ENCODE measurements at places on chromosomes 5 and 9.
A peak's percentile ranks its signal among the peaks of the same experiment; 100 is the strongest.

DNA sequence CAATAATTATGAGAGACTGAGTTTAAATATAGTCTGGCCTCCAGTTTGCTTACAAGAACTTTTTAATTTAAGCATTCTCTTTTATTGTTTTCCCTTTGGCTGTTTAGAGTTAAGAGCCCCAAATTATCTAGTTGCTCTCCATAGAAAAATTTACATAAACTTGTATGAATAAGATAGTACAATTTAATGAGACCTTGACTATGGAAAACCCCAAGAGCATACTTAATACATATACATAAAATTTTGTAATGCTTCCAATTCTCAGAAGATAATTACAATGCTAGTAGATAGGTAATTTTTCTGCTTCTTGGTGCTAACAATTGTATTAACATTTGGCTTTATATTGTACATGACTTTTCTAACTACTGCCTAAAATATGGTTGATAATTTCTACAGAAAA is 20.3 kb upstream of the MSH3 start:
- no peak for DNase-seq

DNA sequence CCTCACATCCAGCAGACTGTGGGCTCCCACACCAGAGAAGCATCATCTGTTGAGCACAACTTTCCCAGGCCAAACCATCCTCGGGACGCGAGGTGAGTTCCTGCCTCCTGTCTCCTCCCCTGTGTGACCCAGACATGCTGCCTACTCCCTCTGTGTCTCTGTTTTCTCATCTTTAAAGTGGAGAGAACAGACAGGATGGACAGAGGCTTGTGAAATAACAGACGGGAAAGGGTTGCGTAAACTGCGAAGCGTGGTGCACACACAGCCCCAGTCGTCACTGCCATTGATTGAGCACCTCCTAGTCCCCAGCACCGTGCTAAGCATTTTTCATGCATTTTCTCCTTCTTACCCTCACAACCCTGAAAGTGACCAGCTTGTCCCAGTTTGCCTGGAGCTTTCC is 52.1 kb upstream of the LMX1B start:
- no peak for DNase-seq

DNA sequence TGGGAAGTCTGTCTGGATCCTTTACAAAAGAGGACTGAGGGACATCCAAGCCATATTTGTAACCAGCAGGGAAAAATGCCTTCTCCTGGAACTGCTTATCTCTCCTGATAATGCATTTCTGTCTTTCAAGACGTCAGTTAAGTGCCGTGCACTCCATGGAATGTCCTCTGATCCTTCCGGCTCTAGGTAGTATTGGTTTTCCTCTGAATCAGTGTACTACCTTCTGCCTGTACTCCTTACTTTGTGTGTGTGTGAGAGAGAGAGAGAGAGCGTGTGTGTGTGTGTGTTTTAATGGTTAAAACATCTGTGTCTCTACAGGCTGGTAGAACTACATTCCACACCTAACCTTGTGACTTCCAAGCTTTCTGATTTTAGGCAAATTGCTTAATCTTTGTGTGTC is 89.9 kb downstream of the PIP5K1B start:
- no peak for DNase-seq

DNA sequence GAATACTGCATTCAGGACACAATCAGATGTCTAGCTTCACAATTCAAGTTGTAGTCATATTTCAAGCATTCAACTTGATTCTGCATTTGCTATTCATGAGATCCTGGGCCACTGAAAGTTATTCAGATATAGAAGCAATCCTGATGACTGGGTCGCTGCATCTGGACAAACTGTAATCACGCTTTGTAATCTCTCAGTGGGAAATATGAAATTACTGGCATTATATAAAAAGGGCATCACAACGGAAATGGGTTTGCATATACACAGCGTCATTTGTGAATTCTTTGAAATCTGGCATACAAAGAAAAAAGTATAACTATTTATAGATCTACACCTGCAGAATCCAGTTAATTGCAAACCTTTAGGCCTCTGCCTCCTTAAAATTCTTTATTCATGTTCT is 102.2 kb downstream of the PARP8 start:
- no peak for DNase-seq

- no peak for DNase-seq
Observed at GRCh38 chr5:73118391-73118973, 1.9 kb upstream of the TMEM171 start.

DNA sequence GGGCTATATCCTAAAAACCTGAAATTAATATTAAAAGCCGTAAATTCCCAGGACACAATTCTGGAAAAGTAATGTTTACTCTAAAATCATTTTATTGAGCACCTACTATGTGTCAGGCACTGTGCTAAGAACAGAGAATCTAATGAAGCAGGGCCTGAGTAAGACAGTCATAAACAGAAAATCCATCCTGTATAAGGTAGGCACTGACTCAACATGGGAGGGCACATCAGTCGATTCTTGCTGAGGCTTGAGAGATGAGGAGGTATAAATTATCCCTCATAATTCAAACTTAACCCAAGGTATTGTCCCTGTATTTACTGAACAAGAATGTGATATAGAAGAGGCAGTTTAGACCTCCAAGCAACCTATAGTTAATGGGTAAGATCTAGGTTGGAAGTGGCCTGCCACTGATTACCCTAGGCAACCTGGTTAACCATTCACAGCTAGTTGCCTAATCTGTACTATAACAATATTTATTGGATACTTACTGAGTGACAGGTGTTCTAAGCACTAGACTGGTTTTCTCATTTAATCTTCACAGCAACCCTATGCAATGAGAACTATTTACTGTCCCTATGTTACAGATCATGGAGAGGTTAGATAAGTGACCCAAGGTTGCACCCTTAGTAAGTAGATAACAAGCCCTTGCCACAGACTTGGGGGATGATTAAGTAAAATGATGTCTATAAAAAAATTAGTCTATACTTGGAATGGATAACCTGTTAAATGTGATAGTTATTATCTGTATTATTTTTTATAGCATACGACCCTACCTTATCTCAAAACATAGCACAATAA is 317.7 kb downstream of the PDE4D start:
- no peak for DNase-seq

DNA sequence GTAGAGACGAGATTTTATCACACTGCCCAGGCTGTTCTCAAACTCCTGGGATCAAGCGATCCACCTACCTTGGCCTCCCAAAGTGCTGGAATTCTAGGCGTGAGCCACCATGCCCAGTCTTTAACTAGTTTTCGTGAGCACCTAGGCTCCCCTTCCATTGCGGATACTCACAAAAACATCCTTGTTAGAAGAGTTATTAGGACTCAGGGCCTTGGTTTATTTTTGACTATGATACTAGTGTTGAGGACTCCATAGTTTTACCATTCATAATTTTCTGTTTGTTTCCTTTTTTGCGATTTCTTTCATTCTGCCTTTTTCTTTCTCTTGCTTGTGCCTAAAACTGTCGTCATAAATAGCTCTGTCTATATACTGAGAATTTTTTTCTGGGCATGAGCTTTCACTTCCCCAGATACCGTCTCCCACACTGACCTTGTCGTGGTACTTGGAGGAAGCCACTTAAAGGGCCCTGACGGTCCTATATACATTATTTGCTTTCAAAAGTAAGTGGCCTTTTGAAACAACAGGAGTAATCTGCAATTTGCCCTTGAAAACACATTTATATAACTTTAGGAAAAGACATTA is 5.2 kb downstream of the F2R start:
- DNase-seq: no peak

DNA sequence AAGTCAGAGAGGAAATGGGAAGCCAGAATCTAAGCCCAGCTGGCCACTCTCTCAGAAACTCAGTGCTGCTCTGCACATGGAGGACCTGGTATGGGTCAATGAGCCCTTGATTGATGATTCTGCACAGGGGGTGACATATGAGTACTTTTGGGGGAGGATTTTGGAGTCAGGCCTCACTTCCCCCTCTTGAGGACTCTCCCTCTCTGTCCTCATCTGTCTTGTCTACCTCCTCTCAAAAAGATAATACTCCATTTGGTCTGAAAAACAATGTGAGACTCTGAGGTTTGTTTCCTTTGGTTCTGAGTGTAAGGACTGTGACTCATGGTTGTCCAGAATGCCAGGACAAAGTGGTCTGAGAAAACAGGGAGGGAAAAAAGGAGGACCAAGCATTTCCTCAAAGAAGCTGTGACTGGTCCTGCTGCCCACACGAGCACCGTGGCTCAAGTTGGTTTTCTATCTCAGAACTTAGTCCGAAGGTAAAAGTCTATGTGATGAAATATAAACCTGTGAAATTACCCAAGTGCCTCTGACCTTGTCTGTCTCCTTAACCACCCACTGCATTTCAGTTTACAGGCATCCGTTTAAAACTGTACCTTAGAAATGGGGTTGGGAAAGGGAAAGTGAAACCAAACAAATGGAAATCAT is 11.1 kb downstream of the TTC39B start:
- DNase-seq: peak; percentile 23

DNA sequence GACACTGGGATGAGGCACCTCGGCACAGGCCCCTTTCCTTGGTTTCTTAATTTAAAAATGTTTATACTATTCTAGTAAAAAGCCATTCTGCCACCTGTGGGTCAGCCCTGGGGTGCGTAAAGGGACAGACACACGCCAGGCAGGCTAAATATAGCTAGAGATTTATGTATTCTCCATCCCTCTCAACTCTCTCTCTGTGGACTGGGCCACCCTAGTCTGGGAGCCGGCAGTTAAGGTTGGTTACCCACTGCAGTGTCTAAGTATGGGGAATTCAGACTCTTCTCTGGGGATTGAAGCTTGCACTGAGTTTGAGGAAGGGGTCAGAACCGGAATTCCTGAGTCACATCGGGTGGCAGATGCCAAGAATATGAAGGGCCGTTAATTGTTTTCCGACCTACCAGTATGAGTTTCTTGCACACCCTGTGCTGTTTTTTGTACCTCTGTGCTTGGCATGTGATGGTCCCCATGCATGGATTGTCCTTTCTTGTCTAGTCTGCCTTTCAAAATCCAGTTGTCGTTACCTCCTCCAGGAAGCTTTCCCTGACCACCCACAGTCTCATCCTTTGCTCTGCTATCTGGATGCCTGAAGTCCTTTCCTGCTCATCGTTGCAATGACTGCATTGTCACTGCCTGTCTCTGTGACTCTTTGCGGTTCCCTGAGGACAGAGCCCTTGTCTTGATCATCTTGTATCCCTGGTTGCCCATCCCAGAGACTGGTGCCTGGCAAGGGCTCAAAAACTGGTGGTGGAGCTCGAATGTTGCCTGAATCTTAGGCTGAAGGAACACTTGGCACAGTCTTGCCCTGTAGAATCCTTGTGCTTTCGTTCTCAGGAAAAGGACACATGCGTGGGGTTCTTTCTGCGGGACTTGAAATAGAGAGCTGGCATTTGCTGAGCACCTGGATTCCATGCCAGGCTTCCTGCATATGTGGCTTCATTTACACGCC is 2.1 kb downstream of the NEURL1B start:
- DNase-seq: no peak

DNA sequence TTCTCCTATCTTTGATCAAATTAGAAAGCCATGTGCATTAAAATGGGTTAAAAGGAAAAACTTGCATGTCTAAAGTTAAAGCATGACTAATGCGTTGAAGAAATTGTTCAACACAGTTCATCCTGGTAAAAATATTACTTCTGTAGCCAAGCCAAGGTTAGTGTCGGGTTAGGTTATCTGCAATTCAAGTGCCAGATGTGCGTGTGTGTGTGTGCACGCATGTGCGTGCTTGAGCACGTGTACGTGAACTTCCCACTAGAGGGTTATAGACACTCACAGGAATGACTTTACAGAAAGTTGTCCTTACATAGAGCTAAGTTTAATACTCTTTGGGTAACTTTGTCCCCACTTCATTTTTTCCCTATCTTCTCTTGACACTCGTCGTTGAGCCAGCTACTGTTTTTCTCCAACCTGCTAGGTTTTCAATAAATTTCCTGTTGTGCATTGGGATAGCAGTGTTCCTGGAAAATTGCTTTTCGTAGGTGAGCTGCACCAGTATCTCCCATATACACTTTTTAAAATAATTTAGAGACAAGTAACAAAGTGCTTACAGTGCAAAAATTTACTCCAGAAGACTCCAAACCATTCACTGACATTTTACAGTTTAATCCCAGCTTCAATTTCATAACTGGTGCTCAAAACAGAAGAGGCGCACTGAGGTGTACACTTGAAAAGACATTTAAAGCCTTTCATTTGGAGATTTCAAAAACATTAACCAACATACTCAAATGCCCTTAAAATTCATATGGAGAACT is 353.8 kb downstream of the NFIB start:
- no peak for DNase-seq

DNA sequence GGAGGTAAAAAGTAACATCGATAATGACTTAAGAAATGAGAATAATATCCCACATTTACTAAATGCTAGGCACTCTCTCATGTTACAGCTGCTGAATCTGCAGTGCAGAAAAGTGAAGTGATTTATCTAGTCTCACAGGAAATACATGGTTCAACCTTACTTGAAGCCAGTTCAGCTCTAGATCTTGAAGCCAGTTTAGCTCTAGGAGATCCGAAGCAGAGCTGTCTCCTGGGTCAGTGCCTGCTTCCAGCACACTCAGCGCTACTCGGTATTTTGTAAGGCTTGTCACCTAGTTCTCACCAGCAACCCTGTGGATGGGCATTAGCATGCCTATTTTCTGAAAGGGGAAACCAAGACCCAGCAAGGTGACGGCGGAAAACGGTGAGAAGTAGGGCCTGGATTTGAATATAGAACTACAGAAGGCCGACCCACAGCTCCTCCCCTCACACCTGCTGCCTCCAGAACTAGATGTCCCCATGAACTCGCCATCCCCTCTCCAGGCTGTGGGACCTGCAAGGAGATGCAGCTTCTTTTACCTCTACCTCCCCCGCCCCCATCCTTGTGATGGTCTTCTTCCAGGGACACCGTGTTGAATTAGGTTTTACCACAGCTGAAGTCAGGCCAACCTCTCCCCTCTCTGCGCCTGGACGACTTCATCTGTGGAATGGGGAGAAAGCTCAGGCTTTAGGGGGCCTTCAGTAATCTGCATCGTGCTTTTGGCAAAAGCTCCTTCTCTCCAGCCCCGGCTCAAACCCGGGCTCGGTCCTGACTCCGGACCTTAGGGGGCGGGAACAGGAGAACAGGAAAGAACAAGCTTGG is 4.4 kb upstream of the MSX2 start:
- no peak for DNase-seq

DNA sequence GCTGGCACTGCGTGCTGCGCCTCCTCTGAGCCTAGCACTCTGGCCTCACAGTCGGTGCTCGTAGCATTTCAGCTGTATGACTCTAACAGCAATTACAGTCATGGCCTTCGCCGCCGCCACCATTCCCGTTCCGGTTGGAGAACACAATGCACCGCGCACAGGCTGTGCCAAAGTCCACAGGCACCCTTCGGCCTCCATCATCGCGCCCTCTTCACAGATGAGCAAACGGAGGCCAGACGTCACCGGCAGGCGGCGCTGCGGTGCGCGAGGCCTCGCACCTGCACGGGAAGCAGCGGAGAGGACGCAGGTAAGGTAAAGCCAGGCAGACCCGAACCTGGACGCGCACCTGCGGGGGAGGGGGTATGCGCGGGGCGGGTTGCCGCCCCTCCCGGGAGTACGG is 128.9 kb downstream of the BARX1 start:
- no peak for DNase-seq
